HFF-Myc (cell line): ENCODE measurements at places on chromosomes 13 and 19.

GRCh38 chr19:21314676-21315075 lies 14.5 kb downstream of the ZNF708 start:
- DNase-seq, result no peak

GRCh38 chr13:108439556-108439955 lies 170.0 kb downstream of the TNFSF13B start:
- DNase-seq, result no peak

DNA sequence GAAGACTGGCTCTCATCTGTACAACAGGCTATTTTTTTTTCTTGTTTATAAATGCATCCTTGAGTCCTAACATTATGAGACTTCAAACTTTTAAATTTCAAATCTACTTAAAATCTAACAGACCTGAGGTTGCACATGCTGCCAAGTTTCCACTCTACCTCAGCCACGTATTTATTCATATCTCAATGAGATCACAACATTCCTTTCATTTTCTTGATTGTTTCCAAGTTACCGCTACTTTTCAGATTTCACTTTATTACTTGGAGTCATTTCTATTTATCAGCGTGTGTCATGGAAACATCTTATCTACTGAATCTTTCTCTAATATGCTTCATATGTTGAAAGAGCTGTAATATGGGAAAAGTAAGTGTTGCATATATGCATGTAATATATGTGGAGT lies 1257.5 kb upstream of the ATXN8OS start:
- no peak for DNase-seq

DNA sequence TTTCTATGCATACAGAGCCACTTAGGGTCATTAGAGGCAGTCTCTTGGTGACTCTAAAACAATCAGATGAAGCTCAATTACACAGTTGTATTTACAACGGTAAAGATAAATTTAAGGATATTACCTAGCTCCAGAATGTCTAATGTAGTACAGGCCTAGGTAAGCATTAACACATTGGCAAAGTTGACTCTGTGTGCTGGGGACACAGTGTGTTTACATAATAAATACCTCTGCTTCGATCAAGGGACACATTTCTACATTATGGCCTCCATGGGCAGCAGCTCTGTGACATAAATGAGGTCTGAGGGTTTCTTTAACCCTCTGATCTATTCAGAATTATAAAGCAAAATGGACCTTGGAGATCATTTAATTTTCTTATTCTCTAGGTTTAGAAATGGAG lies 74.7 kb downstream of the SERP2 start:
- DNase-seq, result no peak

- DNase-seq, result no peak
Measured at GRCh38 chr13:48626726-48627451, 26.8 kb upstream of the CYSLTR2 start.

DNA sequence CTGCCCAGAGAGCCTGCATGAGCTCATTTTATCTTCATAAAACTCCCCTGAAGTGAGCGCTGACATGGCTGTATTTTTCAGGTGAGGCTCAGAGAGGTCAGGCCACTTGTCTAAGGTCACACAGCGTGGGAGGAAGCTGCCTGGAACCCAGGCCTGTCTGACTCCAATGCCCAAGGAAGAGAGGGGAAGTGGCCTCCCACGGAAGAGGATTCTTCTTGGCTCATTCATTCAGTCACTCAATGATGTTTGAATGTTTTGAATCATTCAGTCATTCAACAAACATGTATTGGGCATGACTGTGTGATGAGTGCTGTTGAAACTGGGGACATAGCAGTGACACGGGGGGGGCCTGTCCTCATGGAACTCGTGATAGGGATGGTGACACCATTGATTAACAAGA lies 12.0 kb downstream of the ACTL9 start:
- no peak for DNase-seq

- no peak for DNase-seq
Measured at GRCh38 chr19:40254714-40255418, 28.4 kb upstream of the CCNP start.

DNA sequence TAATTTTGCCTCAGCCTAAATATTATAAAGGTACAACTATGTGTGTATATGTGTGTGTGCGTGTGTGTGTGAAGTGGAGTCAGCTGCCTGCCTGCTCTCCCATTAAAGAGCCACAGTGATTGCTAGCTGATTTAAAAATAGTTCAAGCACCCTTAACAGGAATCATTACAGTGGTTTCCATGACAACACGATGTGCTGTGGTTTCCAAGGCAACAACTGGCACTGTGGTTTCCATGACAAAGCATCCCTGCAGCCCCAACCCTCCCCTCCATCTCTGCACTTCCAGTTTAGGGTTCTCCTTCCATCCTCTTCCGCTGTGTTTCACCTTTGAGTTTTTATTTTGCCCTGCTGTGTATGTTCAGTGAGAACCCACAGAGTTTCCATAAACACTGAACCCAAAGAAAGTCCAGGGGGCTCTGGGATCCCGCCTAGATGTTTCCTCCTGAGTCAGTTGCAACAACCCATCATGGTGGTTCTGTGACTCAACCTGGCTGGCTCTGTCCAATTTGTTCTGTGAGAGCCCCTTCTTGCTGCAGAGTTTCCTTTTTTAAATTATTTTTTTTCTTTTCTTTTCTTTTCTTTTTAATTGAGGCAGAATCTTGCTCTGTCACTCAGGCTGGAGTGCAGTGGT lies 7.1 kb upstream of the PNMA8A start:
- no peak for DNase-seq

DNA sequence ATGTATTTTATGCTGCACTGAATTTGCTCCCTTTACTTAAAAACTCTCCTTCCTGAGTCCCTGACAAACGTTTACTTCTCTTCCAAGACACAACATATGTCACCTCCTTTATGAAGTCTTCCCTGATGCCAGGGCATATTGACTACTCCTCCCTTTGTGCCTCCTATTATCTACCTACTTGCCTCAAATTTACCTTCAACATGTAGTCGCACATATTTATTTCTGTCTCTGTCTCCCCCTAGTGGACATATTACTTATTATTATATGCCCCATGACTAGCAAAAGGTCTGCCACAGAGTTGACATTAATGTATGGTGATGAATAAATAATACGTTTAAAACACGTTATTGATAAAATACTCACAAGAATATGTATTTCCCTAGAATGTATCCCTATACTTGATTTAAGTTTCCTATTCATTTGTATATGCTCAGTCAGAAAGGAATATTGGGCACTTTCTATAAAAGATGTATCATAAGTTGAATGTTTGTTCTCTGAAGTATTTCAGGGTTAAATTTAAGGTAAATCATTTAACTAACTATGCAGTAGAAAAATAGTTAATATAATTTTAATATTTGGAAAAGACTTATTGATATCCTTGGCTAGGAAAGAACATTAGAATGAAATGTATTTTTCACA lies 250.3 kb upstream of the ATXN8OS start:
- no peak for DNase-seq

DNA sequence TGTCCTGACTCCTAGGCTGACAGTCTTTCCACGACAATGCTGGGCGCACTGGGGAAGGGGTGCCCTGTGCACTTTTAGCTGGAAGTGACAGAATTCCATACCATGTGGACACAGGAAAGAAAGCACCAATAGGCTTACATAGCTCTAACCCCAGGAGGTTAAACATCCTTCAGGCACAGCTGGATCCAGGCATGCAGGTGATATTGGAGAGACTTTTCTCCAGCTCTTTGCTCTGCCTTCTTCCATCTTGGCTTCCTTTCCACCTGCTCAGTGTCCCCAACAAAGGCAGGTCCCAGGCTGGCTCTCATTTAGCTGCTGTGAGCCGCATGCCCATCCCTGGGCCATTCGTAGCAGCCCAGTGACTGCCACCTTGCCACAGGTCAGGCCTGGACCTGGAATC lies 61.1 kb upstream of the LDLR start:
- DNase-seq, result no peak

DNA sequence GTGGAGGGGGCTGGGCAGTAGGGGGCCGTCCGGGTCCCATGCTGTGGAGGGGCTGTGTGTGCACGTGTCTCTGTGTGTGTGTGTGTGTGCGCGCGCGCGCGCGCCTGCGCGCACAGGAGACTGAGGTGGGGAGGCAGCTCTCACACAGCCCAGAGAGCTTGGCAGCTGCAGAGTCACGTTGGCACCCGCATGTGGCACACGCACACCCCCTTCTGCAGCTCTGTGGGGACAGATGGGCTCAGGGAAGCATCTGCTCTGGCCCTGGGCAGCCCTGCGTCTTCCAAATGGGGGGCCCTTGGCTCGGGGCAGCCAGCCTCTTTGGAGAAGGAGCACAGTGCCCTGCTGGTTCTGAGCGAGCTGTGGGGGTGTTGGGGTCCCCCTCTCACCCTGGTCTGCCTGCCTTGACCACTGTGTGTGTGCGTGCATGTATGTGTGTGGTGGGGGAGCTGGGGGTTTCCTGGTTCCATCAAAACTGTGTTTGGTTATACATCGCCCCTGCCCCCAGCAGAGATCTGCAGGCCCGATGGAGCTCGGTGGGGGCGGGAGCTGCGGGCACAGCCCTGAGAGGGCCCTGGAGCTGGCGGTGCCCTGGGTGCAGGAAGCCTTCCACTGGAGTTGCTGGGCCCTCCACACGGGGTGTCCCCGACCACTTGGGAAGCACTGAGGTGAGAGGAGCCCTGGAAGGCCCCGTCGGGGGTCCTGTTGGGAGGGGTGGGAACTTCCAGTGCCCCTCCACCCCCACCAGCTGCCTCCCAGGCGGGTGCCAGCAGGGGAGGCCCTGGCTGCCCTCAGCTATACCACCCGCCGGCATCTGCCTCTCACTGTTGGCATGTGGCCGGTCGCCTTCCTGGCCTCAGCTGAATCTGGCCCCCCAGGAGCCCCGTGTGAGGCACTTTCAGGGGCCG lies 67.1 kb downstream of the KDM4B start:
- no peak for DNase-seq

DNA sequence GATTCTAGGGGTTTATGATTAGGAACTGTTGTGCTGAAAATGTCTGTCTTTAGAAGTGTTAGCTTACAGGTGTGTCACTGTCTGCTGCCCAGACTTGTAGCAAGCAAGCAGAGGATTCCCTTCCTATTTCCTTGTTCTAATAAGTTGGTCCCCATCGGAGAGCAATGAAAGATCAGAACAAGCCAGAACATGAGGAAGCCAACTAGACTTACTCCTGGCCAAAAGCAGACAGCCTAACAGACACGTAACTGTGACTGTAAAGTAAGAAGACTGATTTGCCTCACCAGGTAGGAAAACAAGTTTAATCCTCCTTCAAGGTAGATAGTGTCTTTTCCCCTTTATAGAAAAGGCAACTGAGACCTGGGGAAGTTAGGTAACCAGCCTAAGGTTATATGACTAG lies 12.5 kb downstream of the POLR1D start:
- no peak for DNase-seq

- DNase-seq, result no peak
Measured at GRCh38 chr19:13133241-13133870, 15.3 kb downstream of the NACC1 start.

- peak; percentile 69 for DNase-seq
Measured at GRCh38 chr13:21069561-21070004, 8.2 kb upstream of the LATS2 start.

- DNase-seq, result no peak
Measured at GRCh38 chr19:7395360-7396066, 46.8 kb downstream of the ARHGEF18 start.

DNA sequence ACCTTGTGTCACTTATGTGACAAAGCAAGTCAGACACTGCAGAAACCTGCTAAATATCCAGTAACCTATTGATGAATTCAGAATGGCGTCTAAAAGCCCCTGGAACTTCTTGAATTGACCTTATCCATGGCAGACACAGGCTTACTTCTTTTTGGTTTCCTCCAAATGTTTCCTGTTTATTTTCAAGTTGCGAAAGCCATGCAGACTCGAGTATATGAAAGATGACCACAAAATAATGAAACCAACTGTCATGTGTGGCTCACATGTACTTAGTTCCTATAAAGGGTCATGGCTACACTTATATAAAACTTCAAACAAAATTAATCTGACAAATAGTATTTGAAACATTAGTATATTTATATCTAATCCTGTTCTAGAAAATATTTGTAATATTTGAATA lies 113.1 kb upstream of the FNDC3A start:
- no peak for DNase-seq

DNA sequence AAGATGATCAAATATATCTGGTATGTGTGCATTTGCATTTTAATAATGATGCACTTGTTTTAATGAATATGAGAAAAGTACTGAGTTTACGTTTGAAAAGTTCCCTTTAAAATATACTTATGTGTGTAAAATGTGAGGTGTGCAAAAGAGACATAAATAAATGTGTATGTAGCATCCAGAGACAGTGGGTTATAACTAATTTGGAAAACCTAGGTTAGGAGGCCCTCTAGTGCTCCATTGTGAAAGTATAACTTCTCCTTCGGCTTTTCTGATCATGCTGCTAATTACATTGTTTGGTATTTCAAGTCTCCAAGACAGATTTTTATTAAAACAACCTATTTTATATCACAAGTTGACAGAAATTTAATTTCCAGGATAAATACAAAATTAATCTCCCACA lies 30.1 kb downstream of the SCEL start:
- peak; percentile 6 for DNase-seq

DNA sequence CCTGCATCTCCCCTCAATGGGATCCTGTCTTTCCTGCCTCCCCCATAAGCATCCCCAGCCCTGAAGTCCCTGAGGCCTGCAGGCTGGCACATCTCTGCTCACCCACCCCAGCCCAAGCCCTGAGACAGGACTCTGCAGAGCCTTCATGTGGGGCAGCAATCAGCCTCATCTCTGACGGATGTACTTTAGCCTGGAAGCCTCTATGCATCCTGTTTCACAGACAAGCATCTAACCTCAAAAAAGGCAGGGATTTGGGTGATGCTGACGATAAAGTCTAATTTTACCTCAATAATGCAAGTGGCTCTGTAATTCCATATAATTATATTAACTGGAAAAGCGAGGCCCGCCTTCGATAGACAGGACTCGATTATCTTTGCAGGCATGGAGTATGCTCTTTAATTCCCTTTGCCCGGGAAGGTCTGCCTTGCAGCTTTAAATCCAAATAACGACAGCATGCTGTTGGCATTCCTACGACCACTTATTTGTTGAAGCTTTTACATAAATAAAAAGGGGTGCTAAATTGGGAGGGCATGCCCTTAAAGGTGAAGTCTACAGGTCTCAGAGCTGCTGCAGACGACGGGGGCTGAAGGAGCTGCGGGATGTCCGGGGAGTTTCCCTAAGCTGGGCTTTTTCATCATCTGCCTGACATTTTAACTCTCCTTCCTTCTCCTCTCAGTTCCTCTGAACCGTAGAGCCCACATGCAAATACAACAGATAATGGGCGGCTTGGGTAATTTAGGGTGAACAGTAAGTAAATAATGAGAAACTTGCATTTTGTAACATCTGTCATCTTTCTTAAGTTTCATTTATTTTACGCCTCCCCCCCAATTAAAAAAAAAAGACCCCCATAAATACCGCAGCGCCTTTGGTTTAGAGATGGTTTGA lies 211.5 kb downstream of the URI1 start:
- no peak for DNase-seq

- DNase-seq, result peak; percentile 31
Measured at GRCh38 chr19:50679177-50680125, 30.2 kb downstream of the C19orf81 start.
